ENCODE measurements at places on chromosomes 16 and 17. TPM values are rescaled to one million over a fixed set of nuclear protein-coding genes. Genes with fewer than 3 reads are reported as not detected.

GRCh38 chr17:47836601-47837000 lies 4.5 kb downstream of the SCRN2 start:
- H3K36me3 ChIP-seq: peaks cover 20% of the 10 kb centered on the region
- H3K27ac ChIP-seq: no peak overlapping the region
- no peaks in the 10 kb centered on the region for H3K27me3 ChIP-seq
- H3K4me3 ChIP-seq: no peak overlapping the region

Gene PRSS8
- total RNA-seq: 3.0 TPM

Gene PLLP
- 0.42 TPM for total RNA-seq

Gene CACNG5
- not detected for total RNA-seq

- H3K27ac ChIP-seq: no peak overlapping the region
- no peak overlapping the region for H3K4me3 ChIP-seq
- H3K4me1 ChIP-seq: no peaks in the 10 kb centered on the region
- H3K27me3 ChIP-seq: no peaks in the 10 kb centered on the region
- no peaks in the 10 kb centered on the region for H3K36me3 ChIP-seq
Observed at GRCh38 chr17:32546031-32546444, 59.2 kb downstream of the CDK5R1 start.
